ENCODE measurements at places on chromosomes 11 and 22.

DNA sequence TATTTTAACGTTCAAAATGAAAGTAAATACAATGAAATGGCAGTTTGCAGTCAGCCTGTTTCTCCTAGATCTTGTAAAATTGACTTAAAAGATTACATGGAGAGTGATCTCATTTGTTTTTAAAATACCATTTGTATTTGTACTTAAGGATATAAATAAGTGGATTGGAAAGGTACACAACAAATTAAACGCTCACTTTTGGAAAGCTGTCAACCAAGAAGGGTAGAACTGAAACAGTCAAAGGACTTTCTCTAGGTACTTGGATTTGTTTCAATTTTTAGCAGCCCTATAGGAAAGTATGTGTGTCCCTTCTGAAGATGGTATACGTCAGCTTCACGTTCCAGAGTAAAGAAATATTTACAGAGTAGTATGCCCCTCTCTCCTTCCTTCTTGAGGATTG lies 7.3 kb downstream of the TBRG1 start:
- no peak for DNase-seq

- no peak for DNase-seq
Observed at GRCh38 chr22:43476751-43477725, 65.2 kb downstream of the MPPED1 start.

- DNase-seq = no peak
Observed at GRCh38 chr22:29102300-29102699, 29.5 kb downstream of the KREMEN1 start.

- DNase-seq = no peak
Observed at GRCh38 chr11:640021-640706, 3.1 kb downstream of the DRD4 start.
